KG1 (cell line): ENCODE measurements at places on chromosomes 7 and 10.

GRCh38 chr10:111128331-111129180 lies 51.7 kb downstream of the ADRA2A start:
- no peak for DNase-seq

DNA sequence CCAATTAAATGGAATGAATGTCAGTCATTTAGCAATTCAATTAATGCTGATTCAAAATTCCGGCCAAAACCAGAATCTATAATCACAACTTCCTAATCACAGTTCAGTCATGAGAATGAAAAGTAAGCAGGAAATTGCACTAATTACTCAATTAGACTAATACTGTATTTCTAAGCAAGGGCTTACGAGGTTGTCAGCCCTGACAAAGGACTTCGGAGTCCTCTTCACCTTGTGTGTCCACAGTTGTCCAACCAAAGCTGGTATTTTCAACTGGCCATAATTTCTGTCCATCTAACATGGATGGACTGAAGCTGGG lies 17.4 kb downstream of the CPA1 start:
- no peak for DNase-seq

GRCh38 chr7:33250421-33250871 lies 121.1 kb downstream of the BBS9 start:
- no peak for DNase-seq

DNA sequence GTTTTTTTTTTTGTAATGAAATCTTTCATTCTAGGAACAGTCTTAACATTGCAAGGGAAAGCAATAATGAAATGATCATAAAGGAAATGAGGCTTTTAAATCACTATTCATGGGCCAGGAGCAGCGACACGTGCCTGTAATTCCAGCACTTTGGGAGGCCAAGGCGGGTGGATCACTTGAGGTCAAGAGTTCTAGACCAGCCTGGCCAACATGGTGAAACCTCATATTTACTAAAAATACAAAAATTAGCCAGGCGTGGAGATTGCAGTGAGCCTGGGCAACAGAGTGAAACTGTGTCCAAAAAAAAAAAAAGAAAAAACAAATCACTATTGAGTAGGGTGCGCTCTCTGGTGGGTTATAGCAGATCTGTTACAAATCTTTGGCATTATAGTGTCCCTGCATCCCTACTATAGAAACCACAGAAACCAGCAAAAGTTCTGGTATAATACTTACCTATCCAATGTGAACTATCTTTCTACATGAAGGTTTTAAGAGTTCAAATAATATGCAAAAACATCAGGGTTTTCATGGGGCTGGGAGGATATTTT lies 72.1 kb downstream of the GLI3 start:
- no peak for DNase-seq

- DNase-seq, result no peak
These were observed 17.8 kb downstream of the GRK5 start for GRCh38 chr10:119225083-119225658.

GRCh38 chr10:30980951-30981616 lies 50.6 kb downstream of the ZNF438 start:
- no peak for DNase-seq

DNA sequence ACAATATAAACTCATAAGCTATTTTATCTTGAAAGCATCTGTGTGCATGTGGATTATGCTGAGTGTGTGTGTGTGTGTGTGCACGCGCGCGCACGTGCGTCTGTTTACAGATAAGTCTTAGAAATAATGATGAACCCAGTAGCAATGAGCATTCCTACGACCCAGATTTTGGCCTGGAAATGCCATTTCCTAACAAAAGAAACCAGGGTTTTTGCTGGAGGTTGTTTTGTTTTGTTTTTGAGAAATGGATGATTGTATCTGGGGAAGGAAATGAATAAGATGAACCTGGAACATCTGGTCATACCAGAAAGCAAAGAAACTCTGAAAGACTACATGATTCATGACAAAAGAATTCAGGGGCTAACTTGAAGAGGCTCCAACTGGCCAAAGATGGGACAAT lies 22.1 kb upstream of the LMOD2 start:
- no peak for DNase-seq

DNA sequence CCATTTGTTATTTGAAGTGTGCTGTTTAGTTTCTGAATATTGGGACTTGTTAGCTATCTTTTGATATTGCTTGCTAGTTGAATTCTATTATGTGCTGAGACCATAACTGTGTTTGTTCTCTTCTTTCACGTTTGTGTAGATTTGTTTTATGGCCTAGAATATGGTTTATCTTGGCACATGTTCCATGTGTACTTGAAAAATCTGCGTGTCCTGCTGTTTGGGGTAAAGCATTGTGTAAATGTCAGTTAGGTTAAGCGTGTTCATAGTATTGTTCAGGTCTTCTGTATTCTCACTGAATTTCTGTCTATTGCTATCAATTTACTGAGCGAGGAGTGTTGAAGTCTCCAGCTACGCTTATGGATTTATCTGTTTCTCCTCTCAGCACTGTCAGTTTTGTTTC lies 19.4 kb downstream of the MMP21 start:
- DNase-seq, result no peak

GRCh38 chr7:95646350-95646749 lies 50.0 kb upstream of the PDK4 start:
- no peak for DNase-seq

- no peak for DNase-seq
These were observed 222.8 kb downstream of the GALNT17 start for GRCh38 chr7:71354716-71355115.

GRCh38 chr7:36653008-36653662 lies 71.2 kb downstream of the AOAH start:
- no peak for DNase-seq

GRCh38 chr7:115558161-115558560 lies 472.4 kb downstream of the TFEC start:
- DNase-seq, result no peak

- no peak for DNase-seq
These were observed 143.8 kb downstream of the TES start for GRCh38 chr7:116354171-116354545.

DNA sequence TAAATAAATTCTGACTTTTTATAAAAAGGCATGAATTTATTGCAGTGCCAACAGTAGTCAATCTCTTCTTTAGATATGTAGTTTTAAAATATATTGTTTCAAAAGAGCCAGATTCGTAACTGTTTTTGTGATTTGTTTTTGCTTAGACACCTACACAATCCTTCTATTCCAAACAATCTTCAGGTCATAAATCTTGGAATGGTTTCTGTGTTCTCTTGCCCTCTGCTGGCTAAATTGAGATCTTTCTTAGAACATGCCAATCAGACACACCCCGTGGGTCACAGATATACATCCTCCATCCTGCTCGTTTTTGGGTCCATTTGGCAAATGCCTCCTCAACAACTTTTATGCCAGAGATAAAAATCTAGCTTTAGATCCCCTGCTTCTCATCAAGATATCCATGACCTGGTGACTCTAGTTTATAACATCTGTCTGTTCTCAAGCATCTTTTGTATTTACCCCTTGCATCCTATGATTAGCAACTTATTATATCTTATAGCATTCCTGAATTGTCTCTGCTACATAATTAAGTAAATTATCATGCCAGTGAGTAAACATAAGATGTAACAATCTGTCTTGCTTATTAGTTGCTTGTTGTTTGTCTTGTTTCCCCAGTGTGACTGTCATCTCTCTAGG lies 35.3 kb upstream of the IFRD1 start:
- DNase-seq, result no peak

DNA sequence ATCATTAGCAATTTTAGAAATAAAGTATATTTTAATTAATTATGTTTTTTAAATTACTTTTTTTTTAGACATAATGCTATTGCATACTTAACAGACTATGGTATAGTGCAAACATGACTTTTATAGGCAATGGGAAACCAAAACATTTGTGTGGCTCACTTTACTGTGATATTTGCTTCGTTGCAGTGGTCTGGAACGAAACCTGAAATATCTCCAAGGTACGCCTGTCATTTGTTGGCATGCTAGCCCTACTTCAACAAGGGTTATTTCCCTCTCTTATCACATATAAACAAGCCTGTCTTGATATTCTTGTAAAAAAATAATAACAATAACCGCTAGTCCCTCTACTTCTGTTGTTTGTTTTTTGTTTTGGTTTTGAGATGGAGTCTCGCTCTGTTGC lies 74.2 kb downstream of the TYW1B start:
- DNase-seq, result no peak

DNA sequence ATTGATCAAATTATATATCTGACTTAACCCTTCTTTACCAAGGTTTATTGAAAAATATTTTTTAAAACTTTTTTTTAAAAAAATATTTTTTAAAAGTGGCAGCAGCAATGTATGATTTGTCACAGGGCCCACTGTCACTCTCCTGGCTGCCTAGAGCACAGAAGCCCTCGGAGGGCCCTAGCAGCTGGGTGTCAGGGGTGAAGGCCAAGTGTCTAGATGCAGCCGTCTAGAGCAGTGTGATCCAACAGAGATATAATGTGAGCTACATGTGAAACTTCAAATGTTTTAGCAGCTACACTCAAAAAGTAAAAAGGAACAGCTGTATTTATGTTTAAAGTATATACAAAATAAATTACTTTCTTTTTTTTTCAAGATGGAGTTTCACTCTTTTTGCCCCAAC lies 112.7 kb downstream of the ARHGAP22 start:
- DNase-seq, result no peak

DNA sequence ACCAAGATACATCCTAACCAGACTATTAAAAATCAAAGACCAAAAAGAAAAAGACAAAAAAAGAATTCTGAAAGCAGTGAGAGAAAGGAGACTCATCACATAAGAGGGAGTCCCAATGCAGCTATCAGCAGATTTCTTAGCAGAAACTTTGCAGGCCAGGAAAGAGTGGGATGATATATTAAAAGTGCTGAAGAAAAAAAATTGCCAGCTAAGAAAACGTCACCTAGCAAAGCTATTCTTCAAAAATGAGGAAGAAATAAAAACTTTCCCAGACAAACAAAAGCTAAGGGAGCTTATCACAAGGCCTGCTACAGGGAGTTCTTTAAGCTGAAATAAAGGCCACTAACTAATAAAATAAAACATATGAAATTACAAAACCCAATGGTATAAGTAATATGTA lies 40.5 kb upstream of the CDK6 start:
- DNase-seq, result no peak

- no peak for DNase-seq
These were observed 83.1 kb upstream of the PIK3CG start for GRCh38 chr7:106781828-106782544.

- DNase-seq, result no peak
These were observed 403 bp downstream of the CDK6 start for GRCh38 chr7:92835851-92836488.

- DNase-seq, result no peak
These were observed 312.0 kb downstream of the WDR37 start for GRCh38 chr10:1367938-1368841.

DNA sequence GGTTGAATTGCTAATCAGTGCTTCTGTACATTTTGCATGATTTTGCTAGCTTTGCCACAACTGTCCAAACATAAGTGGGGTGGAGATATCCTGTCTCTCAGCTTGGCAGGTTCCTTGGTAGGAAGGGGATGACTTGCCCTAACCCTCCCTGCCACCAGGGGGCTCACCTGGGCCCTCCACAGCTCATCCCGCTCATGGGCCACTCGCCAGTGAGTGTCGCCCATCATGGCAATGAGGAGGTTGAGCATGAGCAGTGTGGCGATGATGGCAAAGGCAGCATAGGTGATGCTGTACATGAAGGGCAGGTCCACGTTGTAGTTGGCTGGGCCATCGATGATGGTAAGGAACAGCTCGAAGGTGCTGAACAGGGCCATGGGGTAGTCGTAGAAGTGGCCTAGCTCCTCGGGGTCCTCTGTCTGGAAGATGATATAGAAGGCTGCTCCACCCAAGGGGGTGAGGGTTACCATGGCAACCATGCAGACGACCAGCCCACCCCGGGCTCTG lies 12.2 kb downstream of the TRPV6 start:
- DNase-seq, result no peak

DNA sequence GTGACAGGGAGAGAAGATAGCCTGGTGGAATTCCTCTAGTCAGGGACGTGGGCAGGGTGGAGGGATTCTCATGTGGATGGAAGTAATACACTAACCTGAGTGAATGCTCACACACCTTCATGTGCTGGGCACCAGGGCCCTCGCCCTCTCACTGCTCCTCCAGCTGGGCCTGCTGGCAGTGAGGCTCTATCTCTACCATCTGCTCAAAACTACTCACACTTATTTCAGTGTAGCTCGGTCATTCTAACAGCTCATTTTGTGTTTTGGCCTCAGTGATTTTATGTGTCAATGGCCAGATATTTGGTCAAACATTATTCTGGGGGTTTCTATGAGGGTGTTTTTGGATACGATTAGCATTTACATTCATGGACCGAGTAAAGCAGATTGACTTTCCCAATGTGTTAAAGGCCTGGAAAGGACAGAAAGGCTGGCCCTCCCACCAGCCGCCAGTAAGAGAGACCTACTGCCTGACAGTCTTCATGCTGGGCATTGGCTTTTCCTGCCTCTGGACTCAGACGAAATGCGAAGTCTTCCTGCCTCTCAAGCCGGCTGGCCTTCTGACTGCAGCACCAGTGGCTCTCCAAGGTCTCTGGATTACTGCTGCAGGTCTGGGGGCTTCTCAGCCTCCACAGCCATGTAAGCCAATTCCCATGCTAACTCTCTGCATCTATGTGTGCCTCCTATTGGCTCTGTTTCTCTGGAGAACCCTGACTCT lies 335.4 kb downstream of the CXCL12 start:
- DNase-seq, result no peak

DNA sequence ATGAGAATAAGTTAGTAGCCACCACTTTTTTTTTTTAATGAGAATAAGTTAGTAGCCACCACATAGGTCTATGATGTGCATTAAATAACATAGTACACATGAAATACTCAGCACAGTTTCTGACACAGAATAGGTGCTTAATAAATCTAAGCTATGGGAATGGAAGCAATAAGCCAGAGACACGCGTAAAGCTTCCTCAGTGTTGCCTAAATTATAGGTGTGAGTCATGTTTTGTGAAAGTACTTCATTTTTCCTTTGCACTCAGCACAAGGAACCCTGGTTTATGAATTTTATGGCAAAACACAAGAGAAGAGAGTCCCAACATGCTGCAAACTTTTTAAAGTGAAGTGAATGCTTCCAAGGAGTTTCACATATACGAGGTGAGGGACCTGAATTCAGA lies 267.4 kb downstream of the RNLS start:
- no peak for DNase-seq

DNA sequence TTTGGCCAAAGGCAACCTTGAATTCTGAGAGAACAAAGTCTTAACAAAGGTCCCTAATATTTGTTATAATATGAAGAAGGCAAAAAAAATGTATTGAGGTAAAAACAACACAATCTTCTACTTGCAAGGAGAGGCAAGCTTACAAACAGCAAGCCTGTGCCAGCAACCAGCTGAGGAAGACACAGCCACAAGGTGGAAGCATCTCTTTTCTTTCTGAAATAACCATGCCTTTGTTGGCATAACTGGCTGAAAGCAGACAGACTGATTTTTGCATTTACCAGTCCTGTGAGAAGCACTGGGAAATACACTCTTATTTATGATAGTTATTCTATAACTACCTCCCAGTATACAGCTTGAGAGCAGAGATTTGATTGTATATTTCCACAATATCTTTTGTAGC lies 292.0 kb downstream of the PHTF2 start:
- no peak for DNase-seq

GRCh38 chr7:139511315-139511714 lies 12.2 kb upstream of the CLEC2L start:
- DNase-seq, result no peak
